Cortex of kidney (tissue), 1 donor: ENCODE measurements at places on chromosomes 1 and 21.

- no peak for DNase-seq
Observed at GRCh38 chr1:95311014-95311413, 77.0 kb downstream of the RWDD3 start.

DNA sequence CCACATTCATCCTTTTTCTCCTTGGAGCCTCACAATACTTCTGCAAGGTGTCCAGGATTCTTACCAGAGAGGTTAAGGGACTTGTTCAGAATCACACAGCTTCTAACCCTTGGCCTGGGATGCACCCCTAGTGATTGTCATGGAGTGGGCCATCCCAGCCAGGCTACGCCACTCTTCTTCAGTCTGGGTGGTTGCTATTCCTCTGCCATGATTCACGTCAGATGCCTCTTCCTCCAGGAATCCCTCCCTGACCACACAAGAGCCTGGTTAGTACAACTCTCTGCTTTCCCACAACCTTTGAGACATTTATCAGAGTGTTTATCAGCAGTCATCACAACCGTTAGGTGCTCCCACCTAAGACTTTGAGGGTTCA is 121.8 kb downstream of the EPHB2 start:
- DNase-seq = no peak

- no peak for DNase-seq
Observed at GRCh38 chr1:208171616-208172422, 72.4 kb downstream of the PLXNA2 start.

GRCh38 chr1:92363401-92363800 is 64.5 kb downstream of the RPAP2 start:
- no peak for DNase-seq

DNA sequence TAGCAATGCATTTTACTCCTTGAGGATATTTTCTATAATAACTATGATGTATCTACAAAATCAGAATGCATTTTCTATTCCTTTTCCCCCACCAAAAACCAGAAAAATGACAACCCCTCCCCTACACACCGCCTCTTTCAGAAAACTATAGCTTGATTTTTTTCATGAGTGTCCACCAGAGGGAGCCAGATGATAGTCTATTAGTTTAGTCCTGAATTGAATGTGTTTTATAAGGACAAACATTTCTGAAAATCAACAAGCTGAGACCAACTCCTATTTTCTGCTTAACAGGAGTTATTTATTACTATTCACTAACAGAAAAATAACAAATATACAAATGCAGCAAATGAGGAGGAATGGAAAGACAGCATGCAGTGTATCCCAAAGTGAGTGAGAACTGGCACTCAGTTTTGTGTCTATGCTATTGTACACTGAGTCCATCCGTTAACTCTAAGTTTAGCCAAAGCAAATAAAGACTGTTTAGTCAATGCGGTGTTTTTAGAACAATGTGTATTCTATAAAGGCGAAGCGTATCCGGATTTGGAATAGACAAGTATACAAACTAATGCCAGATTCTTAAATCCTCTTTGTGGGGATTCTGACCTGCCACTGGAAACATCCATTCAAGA is 182.6 kb downstream of the VAV3 start:
- DNase-seq = no peak

DNA sequence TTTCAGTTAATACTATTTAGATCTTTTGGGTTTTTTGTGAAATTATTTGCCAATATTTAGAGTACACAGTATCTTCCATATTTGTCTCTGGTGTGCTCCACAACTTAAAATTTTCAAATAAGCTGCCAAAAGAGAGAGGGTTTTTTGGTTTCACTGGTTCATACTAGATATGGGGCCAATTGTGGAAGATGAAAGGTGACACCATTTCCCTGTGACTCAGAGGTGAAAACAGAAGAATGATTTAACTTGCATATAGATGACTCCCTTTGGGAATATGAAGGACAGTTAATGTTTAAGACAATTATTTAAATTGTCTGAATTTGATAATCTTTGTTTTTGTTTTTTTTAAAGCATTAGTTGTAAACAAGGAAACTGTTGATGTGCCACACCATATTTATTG is 37.5 kb downstream of the IVNS1ABP start:
- no peak for DNase-seq

- no peak for DNase-seq
Observed at GRCh38 chr1:109634292-109634691, 14.7 kb downstream of the AMPD2 start.

DNA sequence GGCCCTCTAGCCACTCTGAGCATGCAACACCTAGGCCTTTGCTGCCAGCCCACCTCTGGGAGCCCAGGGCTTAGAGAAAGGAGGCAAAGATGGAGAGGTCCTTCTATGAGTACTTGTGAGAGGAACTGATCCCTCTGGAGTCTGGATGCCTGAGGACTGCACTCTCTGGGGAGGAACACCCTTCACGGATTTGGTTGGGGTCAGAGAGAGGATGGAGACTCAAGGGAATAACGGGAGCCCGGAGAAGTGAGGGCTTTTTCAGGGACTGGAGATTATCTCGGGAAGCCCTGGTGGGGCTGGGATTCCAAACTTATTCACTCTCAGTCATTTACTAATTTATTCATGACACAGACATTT is 413 bp upstream of the C1orf232 start:
- no peak for DNase-seq
